Endothelial cell of umbilical vein (primary cell): ENCODE measurements at places on chromosomes 4 and X.
A peak's percentile ranks its signal among the peaks of the same experiment; 100 is the strongest.

- peak; percentile 2 for DNase-seq
These were observed 143.6 kb upstream of the FAM47A start for GRCh38 chrX:34275699-34276098.

DNA sequence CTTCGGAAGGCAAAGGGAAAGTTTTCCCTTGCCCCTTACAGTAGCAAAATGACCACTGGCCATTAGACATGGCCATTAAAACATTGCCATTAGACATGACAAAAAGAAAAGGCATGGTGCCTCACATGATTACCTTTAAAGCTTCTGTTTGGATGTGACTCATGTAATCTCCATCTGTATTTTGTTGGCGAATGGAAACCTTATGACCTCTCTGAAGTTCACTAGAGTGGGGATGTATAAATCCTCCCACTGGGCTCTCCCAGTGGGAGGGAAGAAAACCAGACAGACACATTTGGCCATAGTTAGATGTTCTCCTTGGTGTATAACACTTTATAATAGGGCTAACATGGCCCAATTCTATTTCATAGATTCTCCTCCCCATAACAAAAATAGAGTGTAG lies 152.6 kb downstream of the MAGEB17 start:
- DNase-seq: no peak

DNA sequence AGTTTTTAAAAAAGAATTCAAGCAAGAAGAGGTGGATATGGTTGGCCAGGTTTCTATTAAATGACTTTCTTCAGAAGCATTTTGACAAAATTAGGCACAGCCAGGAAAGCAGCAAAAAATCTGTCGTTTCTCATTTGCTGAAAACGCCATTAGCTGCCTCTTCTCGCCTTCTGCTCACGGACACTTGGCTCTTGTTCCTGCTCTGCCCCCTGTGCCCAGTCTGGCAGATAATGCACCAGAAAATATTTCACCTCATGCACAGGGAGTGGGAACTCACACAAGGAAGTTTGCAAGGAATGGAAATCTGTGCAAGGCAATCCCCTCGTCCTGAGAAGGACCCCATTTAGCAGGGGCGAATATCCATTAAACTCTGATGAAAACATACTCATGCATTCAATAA lies 260.0 kb downstream of the PACRGL start:
- DNase-seq: no peak

GRCh38 chrX:78019586-78020483 lies 50.4 kb upstream of the PGAM4 start:
- no peak for DNase-seq

- DNase-seq: no peak
These were observed 325.4 kb upstream of the MAGEB2 start for GRCh38 chrX:29890004-29890403.

DNA sequence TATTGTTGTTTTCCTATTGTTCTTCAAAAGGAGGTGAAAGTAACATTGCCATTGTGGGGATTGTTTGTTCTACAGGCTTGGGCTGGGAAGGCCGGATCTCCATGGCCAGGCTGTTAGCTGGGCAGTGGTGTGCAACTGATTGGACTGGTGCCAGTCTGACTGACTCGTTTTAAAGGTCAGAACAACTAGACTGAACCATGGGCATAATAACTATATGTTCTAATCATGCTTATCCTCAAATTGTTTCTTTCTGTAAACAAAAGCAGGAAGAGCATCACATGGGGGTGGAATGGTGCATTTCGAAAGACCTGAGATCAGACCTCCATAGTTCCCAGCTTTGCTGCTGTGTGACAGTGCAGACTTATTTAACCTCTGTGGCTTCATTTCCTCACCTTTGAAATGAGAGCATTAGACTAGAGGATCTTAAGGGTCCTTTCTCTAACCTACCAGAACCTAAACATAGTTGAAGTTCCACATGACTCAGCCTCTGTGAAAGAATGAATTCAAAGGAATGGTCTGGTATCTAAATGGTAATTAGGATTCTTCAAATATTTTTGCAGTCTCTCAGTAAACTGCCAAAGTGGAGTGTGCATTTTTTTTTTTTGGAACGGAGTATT lies 66.7 kb upstream of the PGRMC2 start:
- peak; percentile 92 for DNase-seq

DNA sequence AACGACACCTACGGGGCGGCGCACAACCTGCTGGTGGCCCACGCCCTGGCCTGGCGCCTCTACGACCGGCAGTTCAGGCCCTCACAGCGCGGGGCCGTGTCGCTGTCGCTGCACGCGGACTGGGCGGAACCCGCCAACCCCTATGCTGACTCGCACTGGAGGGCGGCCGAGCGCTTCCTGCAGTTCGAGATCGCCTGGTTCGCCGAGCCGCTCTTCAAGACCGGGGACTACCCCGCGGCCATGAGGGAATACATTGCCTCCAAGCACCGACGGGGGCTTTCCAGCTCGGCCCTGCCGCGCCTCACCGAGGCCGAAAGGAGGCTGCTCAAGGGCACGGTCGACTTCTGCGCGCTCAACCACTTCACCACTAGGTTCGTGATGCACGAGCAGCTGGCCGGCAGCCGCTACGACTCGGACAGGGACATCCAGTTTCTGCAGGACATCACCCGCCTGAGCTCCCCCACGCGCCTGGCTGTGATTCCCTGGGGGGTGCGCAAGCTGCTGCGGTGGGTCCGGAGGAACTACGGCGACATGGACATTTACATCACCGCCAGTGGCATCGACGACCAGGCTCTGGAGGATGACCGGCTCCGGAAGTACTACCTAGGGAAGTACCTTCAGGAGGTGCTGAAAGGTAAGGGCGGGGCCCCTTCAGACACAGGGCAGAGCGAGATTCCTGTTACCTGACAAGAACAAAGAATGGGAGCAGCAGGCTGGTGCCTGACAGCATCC lies 11.7 kb downstream of the RPL9 start:
- DNase-seq: peak; percentile 69

GRCh38 chr4:109967798-109968520 lies 55.3 kb downstream of the EGF start:
- DNase-seq: no peak

- peak; percentile 44 for DNase-seq
These were observed 24.9 kb upstream of the SGMS2 start for GRCh38 chr4:107799669-107800450.

GRCh38 chr4:124199755-124200154 lies 512.8 kb downstream of the ANKRD50 start:
- peak; percentile 89 for DNase-seq

- no peak for DNase-seq
These were observed 306.7 kb upstream of the GRID2 start for GRCh38 chr4:91997045-91997444.

- no peak for DNase-seq
These were observed 446.3 kb downstream of the TRAM1L1 start for GRCh38 chr4:116639070-116639577.
